CD4-positive, alpha-beta T cell treated with Interferon gamma for 1 hour (primary cell): ENCODE measurements at places on chromosomes 1 and 21.
A peak's percentile ranks its signal among the peaks of the same experiment; 100 is the strongest.

DNA sequence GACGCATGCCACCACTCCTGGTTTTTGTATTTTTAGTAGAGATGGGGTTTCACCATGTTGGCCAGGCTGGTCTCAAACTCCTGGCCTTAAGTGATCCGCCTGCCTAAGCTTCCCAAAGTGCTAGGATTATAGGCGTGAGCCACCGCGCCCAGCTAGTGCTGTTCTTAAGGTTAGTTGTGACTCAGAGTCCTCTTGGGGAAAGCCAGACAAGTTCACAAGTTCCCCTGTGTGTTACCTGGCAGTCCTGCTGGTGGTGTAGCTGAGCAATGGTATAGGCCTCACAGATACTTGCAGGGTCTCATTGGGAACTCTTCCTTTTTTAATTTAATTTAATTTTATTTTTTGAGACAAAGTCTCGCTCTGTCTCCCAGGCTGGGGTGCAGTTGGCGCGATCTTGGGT, 10.6 kb downstream of the CFAP126 start:
- no peak for DNase-seq

DNA sequence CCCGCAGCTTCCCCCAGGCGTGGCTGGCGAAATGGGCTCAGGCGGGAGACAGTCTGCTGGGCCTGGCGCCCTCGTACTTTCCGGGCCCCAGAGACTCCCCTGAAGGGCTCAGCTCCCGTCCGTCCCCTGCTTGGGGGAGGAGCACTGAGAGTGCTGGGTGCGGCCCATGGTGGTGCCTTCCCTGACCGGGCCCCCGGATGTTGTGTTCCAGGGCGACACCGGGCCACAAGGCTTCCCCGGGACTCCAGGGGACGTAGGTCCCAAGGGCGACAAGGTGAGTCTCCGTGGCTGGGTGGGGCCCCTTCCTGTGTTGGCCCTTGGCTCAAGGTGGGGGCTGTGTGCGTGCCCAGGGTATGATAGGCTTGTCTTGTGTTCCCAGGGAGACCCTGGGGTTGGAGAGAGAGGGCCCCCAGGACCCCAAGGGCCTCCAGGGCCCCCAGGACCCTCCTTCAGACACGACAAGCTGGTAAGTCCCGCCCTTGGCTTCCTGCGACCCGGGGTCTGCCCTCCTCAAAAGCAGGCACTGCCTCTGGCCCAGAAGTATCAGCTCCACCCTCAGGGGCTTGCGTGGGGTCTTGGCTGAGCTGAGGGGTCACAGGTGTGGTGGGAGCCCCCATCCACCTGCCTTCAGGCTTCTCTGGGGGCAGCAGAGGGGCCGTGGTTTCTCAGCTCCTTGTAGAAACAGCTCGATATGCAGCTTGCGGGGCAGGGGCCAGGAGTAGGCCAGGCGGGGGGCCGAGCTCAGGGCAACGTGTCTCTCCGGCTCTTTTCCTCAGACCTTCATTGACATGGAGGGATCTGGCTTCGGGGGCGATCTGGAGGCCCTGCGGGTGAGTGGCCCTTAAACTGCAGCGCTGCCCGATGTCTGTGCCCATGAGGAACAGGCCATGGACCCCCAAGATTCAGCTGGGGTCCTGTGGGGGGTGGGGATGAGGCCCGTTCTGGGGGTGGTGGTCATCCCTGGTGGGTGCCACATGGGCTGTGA, 62.3 kb downstream of the SLC19A1 start:
- no peak for DNase-seq

GRCh38 chr1:35269201-35269988, 886 bp downstream of the ZMYM4 start:
- DNase-seq, result peak; percentile 1

DNA sequence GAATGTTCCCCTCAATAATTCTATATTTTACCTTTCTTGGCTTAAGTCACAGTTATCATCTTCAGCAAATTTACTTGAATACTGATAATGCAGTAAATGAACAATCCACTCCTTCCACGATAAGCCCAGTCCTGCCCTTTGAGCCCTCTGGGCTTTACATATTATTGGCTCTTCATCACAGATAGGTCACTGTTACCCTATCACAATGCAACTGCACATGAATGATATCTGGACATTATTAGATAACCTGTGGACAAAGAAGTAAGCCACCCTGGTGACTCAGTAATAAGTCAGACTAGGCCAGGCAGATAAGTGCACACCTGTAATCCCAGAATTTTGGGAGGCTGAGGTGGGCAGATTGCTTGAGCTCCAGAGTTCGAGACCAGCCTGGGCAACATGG, 69.4 kb downstream of the SPATA6 start:
- no peak for DNase-seq

DNA sequence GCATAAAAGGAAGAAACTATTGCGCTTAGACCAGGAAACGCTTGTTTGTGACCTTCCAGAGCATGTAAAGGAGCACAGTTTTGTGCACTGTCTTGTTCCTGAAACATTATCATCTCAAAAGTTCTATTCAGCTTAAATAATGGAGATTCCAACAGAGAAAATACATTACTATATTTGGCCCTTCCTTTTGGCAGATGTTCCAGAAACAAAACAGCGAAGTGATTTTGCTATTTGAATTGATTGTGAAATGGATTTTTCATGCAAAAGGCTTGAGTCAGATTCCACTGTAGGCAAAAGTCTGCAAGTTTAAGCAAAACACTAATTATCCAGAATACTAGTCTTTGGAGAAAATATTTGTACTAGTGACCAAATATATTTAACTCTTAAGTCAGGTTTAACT, 80.3 kb upstream of the PTBP2 start:
- no peak for DNase-seq

GRCh38 chr1:62841587-62842169, 57.7 kb downstream of the ATG4C start:
- DNase-seq, result no peak

GRCh38 chr1:68278221-68278620, 45.9 kb upstream of the WLS start:
- no peak for DNase-seq

DNA sequence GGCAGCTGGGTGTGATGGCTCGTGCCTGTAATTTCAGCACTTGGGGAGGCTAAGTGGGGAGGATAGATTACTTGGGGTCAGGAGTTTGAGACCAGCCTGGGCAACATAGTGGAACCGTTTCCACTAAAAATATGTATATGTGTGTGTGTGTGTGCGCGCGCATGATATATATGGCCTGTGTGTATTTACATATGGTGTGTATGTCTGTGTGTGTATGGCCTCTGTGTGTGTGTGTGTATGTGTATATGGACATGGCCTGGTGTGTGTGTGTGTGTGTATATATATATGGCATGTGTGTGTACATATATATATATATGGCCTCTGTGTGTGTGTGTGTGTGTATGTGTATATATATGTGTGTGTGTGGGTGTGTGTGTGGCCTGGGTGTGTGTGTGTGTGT, 16.0 kb upstream of the SLC2A7 start:
- DNase-seq, result no peak

GRCh38 chr1:184424157-184424556, 37.3 kb downstream of the C1orf21 start:
- no peak for DNase-seq

- no peak for DNase-seq
Measured at GRCh38 chr21:35699361-35699760, 361.0 kb downstream of the SETD4 start.

GRCh38 chr1:38512789-38513188, 346.8 kb downstream of the RRAGC start:
- no peak for DNase-seq

GRCh38 chr1:73144311-73144710, 862.0 kb upstream of the NEGR1 start:
- DNase-seq, result no peak

- DNase-seq, result no peak
Measured at GRCh38 chr1:8733484-8733883, 84.0 kb downstream of the RERE start.

DNA sequence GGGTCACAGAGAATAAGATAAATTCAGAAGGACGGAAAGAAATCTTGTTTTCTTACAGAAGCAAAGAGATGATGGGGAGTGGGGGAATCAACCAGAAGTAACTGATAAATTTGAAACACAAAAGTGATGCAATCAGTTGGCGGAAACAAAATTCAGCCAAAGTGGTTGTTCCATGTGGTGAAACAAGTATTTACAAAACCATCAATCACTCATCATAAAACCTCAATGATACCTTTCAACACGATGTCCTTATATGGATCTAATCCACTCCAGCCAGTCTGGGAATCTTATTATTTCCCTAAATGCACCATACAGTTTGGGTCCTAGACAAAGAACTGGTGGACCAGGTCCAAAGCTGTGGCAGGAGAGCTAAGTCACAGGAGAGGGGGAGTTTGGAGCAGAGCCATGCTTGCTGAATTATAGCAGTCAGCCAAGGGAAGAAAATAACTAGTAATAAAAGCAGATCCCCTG, 303.8 kb upstream of the LRRC7 start:
- DNase-seq, result no peak

GRCh38 chr1:39149509-39149908, 55.0 kb upstream of the MACF1 start:
- DNase-seq, result no peak

- DNase-seq, result no peak
Measured at GRCh38 chr1:4657960-4658541, 3.6 kb downstream of the AJAP1 start.

DNA sequence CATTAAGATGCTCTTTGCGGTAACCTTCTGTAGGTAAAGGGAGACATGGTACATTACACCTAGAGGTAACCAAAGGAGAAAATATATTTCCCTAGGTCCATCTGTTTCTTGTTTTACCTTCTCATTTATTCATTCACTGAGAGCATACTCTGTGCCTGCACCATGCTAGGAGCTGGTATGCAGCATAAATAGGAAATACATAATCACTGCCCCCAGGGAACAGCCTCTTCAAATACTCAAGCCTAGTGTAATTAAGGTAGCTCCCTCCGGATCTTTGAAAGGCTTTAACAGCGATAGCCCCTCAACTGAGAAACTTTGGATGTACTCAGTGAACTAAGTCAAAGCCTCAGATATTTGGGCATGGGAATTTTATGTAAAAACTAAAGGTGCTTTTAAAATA, 123.6 kb downstream of the GABPA start:
- DNase-seq, result no peak

- DNase-seq, result no peak
Measured at GRCh38 chr1:22815421-22816066, 104.9 kb downstream of the EPHB2 start.

GRCh38 chr21:42263591-42264131, 44.7 kb downstream of the ABCG1 start:
- no peak for DNase-seq

- DNase-seq, result no peak
Measured at GRCh38 chr1:107413951-107414350, 273.1 kb downstream of the NTNG1 start.

- DNase-seq, result no peak
Measured at GRCh38 chr1:109971559-109971958, 13.0 kb upstream of the AHCYL1 start.

- DNase-seq, result no peak
Measured at GRCh38 chr1:21024918-21025317, 151.8 kb downstream of the EIF4G3 start.

DNA sequence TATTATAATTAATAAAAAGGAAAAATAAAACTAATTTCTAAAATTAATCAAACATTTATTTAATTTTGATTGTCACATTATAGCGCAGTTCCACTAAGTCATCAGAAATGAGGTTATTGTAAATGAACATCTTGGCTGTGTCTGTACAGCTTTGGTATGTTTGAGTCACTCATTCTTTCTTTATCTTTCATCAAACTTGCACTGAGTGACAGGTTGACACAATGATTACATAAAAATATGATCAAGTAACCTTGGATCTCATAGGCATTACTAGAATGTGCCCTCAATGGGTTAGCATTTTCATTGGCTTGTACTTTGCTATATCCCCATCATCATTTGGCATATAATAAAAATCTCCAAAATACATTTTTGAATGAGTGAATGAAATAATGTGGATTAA, 1353.2 kb upstream of the ADGRL2 start:
- no peak for DNase-seq

DNA sequence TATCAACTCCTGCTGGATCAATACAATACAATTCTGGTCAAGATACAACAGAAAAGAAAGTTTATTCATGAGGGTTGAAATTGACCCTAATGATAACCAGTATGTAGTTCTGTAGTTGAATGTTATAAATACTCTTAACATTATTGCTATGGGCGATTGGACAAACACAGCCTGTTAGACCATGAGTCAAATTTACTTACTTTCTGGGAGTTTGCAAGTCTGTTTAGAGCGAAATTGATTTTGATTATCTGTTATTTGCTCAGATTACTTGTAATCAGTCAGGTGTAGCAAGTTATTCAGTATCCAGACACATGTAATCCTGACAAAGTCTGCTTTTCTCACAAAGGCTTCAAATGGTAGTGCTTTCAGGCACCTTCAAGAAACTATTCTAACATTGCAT, 216.6 kb upstream of the B3GALT2 start:
- DNase-seq, result no peak

DNA sequence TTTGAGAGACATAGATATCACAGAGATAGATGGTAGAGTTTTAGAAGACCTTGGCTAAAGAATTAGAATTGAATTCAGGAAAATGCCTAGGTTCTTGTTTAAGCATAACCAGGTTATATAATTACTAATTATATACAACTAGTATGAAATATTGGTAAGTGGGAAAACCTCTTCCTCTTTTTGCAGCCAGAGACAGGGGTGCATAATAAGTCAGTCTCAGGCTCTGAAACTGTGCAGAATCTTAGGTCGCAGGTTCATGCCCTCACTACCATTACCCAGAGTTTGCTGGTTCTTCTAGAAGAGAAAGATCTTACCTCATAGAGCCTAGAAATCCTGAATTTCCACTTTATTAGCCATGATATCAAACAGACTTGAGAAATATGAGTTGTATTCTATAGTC, 183.3 kb downstream of the NEK7 start:
- no peak for DNase-seq

DNA sequence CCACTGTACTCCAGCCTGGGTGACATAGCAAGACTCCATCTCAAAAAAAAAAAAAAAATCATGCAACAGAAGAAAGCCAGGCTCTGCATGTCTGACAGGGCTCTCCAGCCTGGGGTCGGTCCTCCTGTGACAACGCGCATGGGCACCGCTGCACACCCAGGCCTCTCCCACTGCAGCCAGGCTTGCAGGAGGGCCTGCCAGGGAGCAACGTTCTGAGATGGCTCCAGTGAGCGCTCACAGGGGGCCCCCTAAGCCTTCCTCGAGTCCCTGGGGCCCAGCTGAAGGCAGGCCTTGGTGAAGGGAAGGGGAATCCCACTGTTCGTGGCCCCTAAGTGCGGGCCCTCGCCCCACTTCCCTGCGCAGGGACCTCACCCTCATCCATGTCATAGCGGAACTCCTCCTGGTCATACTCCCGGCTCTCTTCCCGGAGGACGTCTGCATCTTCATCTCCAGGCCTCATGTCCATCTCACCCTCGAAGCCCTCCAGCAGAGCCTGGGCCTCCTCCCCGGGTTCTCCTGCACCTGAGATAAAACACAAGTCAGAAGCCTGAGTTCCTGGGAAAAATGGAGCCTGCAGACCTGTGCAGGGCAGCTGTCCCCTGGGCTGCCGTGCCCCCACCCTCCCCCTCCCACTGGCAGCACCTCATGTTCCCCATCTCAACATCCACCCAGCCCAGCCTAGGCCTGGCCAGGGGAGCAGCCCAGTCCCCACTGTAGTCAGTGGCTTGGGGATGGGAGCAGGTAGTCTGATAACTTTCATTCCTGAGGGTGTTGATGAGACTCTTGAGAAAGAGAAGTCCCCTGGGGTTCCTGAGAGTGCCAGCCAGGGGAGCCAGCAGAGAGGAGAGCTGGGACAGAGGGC, 20.3 kb downstream of the RSPH1 start:
- no peak for DNase-seq

GRCh38 chr1:7224644-7225043, 439.4 kb downstream of the CAMTA1 start:
- no peak for DNase-seq
